Hypothalamus (tissue), 51 donors: ENCODE measurements at places on chromosomes 13 and 19.

- DNase-seq = no peak
These were observed 2.5 kb downstream of the TMEM190 start for GRCh38 chr19:55379174-55379573.

DNA sequence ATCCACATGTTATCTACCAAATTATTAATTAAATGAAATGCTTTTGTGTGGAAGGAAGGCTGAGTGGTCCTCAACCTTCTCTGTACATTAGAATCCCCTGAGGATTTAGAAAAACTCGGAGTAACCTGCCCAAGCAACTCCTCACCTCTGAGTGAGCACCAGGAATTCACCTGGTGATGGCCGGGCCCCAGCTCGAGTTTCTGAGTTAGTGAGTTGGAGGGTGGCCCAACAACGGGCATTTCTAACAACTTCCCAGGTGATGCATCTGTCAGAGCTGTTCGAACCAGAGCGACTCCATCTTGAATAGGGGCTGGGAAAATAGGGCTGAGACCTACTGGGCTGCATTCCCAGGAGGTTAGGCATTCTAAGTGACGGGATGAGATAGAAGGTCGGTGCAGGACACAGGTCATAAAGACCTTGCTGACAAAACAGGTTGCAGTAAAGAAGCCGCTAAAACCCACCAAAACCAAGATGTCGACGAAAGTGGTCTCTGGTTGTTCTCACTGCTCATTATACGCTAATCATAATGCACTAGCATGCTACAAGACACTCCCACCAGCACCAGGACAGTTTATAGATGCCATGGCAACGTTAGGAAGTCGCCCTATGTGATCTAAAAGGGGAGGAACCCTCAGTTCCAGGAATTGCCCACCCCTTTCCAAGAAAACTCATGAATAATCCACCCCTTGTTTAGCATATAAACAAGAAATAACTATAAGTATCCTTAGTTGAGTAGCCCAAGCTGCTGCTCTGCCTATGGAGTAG is 44.2 kb upstream of the SHISA2 start:
- no peak for DNase-seq

DNA sequence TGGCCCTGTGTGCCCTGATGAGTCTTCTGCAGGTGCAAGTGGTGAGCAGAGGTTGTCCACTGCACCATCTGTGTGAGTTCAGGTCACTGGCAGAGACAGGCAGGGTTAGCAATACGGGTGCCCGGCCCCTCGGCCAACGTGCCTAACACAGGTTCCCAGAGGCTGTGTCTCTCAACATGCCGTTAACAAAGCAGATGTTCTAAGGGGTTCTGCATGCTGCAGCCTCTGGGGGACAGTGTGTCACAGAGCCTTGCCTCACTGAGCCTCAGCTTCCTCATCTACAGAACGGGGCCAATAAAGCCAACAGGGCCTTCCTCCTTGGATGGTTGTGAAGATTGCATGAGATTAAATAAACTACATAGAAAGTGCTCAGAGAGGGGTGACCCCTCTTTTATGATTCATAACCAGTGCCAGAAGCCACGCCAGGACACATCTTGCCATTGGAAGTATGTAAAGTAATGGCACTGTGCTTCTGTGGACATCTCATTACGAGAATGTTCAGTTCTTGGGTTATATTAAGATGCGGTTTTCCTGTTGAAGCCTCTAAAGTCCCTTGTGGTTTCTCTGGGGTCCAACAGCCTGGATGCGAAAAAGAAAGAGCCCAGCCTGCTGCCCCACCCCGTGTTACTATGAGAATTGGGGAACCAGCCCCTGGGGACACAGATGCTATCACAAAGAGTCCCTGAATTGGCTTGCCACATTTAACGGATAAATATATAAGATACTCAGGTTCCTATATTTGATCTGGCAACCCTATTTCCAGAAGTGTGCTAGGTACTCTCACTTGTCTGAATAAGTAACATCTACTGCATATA is 11.2 kb upstream of the ARHGEF18 start:
- DNase-seq = no peak

GRCh38 chr13:44815623-44816022 is 173.6 kb downstream of the NUFIP1 start:
- DNase-seq = no peak

GRCh38 chr19:35432911-35433310 is 15.1 kb upstream of the FFAR2 start:
- no peak for DNase-seq

- DNase-seq = no peak
These were observed 22.4 kb downstream of the VAV1 start for GRCh38 chr19:6794686-6795431.

DNA sequence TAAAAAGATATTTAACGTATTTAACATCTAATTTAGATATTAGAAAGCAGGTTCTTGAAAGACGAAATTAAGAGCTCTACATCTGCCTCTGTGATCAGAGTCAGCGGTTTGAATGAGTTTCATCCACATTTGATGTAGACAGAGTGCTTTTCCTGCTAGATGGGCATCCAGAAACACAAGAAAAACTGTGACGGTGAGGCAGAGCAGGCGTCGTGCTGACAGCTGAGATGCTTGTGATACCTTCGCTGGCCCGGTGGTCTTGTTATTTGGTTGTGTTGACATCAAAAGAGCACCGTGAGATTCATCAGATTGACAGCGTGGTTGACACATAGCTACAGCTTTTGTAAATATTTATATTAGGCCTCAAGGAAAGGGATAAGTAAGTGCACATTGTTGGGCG is 399.1 kb downstream of the GPC5 start:
- DNase-seq = no peak

DNA sequence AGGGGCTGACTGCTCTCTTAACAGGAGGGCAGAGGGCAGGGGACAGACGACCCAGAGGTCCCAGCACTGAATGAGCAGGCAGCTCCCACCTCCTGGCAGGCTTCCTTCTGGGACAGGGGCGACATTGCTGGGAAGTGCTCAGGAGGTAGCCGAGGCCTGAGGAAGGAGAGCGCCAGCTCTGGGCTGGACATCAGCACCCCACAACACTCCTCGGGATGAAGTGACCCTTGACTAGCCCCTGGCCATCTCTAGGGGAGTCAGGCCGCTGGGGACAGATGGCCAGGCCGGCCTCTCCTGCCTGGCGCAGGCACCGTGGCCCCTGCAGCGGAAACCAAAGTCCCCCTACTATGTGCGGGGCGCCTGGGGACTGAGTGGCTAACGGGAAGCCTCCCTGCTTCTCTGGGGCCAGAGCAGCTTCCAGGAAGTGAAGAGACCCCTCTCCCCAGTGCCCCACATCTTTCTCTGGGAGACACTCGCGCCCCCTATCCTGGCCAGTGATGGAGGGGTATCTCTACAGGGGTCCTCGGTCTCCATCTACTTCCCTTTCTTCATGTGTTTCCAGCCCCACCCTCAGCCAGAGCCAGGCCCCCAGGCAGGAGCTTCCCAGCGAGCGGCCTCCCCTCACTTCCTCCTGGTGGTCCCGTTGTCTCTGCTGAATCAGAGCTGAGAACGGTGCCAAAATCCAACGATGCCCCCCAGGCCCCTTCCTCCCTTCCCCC is 10.1 kb downstream of the PRR36 start:
- DNase-seq = no peak

GRCh38 chr19:45508417-45508860 is 1.2 kb downstream of the VASP start:
- DNase-seq = no peak
